ENCODE measurements at places on chromosomes 1 and 21.

- no peak for DNase-seq
These were observed 29.6 kb downstream of the CFAP74 start for GRCh38 chr1:1973716-1974642.

DNA sequence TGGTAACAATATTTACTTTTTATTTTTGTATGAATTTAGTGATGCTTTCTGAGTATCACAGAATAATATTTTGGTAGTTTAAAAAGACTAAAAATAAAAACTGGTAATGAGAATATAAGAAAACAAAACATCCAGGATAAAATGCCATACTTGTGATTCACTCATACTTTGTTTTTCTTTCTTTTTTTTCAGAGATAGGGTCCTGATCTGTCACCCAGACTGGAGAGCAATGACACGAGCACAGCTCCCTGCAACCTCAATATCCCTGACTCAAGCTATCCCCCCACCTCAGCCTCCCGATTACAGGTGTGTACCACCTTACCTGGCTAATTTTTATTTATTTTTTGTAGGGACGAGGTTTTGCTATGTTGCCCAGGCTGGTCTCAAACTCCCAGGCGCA, 64.2 kb upstream of the ADAM30 start:
- no peak for DNase-seq

DNA sequence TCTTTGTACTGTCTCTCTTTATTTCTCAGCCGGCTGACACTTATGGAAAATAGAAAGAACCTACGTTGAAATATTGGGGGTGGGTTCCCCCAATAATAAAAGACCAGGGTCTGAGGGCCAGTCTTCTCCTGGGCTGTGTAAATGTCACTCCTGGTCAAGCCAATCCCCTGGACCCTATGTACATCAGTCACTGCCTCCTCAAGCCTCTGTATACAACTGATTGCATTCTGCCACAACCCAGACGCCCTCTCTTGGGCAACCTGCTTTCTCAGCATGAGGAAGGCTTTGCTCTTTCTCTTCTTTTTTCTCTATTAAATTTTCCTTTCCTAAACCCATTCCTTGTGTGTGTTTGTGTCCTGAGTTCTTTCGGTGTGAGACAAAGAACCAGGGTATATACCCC, 84.1 kb upstream of the SERBP1 start:
- no peak for DNase-seq

DNA sequence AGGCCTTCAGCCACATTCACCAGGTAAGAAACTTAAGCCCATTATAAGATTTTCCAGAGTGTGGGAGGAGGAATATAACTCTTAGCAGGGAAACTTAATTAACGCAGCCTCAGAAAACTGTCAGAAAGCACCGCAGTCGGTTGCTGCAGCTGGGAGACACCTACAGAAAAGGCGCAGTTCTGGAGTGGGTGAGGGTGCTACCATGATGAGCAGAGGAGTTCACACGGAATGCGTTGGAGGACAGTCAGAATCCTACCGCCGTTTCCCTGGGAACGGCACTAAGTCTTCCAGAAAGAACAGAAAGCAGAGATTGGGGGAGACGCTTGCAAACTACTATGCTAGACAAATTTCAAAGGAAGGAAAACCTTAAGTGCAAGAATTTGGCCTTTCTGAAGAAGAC, 6.4 kb downstream of the ACTN2 start:
- no peak for DNase-seq

DNA sequence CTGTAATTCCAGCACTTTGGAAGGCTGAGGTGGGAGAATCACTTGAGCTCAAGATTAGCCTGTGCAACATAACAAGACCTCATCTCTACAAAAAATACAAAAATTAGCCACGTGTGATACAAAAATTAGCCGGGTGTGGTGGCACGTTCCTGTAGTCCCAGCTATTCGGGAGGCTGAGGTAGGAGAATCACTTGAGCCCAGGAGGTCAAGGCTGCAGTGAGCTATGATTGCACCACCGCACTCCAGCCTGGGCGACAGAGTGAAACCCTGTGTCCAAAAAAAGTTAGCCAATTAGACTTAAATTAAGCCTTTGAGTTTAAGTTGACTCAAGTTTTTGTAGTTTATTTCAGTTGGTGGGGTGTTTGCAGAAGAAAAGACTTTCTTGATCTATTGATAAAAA, 11.8 kb downstream of the CXADR start:
- DNase-seq, result no peak

GRCh38 chr1:203170625-203171330, 4.8 kb downstream of the MYBPH start:
- DNase-seq, result no peak

DNA sequence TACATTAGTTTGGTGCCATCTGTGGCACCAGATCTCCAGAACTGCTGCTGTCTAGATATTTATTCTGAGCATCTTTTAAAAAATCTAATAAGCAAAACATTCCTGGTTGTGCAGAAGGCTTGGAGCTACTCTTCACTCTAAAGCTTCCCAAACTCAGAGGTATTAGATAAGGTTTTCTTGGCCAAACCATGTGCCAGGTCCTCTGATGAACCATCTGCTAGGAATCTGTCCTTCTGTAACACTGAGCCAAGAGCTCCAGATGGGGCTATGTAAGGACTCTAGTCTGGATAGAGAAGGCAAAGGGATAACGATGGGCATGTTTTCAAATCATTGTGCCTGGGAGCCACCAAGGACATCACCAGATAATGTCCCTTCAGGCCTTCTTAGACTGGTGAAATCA, 410.6 kb downstream of the NTNG1 start:
- DNase-seq, result no peak

DNA sequence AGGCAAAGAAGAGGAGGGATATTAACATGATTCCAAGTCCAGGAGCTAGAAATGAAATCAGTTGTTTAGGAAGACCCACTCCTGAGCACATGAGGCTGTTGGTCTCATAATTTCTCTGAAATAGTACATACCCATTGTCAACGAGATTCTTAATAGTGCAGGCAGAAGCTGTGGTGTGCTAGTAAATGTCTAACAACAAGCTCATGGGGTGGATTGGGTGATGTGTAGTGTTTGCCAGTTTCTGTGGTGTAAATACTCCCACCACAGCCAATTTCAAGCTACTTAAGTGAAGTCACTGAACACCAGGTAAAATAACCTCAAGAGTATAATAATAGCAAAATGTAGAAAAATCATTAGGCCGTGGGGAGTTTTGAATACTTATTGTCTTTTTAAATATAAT, 42.0 kb downstream of the SYF2 start:
- DNase-seq, result no peak

GRCh38 chr1:9874959-9875635, 35.0 kb downstream of the CTNNBIP1 start:
- peak; percentile 55 for DNase-seq

- no peak for DNase-seq
These were observed 20.4 kb upstream of the TNR start for GRCh38 chr1:175763797-175764196.

GRCh38 chr1:212783976-212784375, 7.6 kb downstream of the NSL1 start:
- no peak for DNase-seq
